Natural killer cell (primary cell): ENCODE measurements at places on chromosomes 12 and 14.

DNA sequence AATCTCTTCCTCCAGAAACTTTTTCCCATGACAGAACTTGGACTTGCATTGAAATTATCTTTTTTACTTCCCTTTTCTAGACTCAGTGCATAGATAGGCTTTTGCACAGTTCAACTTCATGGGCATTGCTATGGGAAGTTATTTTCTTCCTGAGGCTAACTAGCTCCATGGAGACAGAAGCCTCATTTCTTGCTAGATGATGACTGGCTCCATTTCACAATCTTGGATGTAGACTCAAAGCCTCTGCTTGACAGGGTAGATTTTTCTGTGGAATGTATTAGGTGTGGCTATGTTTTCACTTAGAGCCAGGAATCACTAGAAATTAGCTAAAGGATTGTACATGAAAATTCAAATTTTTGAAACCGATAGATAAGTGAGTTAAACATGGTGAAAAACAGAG, 884.1 kb upstream of the MGAT4C start:
- DNase-seq, result no peak

DNA sequence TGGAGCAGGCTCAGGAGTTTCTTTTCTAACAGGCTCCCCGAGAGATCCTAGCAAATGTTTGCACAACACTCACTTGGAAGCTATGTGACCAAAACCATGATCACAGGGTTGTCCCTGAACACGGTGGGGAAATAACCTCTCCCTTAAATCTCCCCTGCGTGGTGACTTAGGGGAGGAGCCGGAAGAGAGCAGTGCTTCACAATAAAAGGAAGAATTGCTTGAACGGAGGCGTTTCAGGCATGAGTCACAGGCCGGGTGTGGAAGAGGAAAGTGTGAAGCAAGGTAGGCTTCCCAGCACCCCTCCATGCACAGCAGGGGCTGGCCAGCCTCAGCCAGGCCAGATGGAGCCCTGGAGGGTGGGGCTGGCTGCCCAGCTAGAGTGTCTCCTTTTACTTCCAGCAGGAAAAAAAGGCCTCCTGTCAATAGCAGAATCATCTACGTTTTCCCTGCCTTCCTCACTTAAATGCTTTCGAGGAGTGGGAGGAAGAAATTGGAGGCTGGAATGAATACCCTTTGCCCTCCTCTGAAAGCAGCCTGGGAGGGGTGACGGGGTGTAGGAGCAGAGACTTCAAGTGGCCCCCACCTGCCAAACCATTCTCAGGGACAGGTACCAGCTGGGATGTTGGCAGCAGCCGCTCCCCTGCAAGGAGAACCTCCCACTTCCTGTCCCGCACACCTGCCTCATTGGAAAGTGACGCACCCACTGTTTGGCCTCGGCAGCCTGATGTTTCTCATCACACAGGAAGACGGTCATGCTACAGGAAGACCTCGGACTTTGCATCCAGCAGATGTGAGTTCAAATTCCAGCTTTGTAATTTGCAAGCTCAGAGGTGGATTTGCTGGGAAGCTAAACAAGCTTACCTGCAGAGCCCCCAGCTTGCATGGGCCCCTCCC, 30.1 kb upstream of the PPP2R5C start:
- DNase-seq, result peak; percentile 66

DNA sequence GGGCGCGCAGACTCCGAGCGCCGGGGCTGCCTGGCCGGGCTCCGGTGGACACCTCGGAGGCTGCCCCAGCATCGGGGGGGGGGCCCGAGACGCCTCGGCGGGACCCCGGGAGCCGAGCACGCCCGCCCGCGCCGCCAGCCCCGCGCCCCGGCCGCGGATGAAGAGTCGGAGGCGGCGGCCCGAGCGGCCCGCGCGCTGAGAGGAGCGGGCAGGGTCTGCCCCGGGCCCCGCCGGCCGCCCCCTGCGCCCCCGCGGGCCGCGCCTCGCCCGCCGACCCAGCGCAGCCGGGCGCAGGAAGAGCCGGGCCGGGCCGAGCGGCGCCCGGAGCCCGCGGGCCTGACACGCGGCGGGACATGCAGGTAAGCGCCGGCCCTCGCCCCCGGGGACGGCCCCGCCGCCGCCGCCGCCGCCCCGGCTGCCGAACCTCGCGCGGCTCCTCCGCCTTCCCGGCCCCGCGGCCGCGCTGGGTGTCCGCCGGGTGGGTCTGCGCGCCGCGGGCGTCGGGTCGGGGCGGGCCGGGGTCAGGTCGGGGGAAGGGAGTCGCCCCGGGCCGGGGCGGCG, 63.7 kb downstream of the FBXL14 start:
- DNase-seq, result peak; percentile 25

- DNase-seq, result no peak
These were observed 43.5 kb upstream of the LRIG3 start for GRCh38 chr12:58963844-58964243.

DNA sequence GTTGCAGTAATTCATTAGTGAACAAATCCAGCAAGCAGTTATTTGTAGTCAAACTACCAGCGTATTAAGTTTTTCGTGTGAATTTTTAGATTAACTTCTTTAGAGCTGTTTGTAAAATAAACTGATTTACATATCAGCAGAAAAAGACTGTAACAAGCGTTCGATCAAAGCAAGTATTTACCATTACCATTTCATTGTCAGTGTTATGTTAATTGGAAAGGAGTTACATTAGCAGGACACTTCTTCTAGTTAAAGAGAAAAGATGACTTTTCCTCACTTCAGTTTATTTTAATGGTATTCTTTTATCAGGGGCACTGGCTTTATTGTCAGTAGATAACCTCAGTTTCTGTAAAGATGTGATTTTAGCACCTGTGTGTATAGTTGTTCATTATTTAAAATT, 151.1 kb upstream of the AEBP2 start:
- no peak for DNase-seq
